Fibroblast of mammary gland (primary cell): ENCODE measurements at places on chromosomes 7 and 10.
A peak's percentile ranks its signal among the peaks of the same experiment; 100 is the strongest.

- no peak for DNase-seq
Observed at GRCh38 chr10:15815242-15815885, 44.9 kb downstream of the MINDY3 start.

DNA sequence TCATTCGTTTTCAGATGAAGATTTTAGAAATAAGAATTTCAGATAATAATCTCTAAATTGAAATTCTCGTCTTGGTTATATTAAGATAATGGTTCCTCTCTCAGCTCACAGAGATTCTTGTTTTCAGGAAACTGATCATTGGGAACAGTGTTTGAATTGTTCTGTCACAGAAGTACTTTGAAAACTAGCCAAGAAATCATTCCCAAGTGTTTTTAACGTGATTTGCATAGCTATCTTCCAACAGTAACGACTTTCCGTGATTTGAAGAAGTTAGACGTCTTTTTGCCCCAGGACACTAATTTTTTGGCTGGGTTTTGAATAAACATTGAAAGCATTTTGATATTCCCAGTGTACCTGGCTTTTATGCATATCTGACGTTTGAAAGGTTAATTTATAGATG is 116.0 kb downstream of the CDCA7L start:
- no peak for DNase-seq

- DNase-seq = peak; percentile 42
Observed at GRCh38 chr7:70392877-70393435, 739.0 kb upstream of the GALNT17 start.

DNA sequence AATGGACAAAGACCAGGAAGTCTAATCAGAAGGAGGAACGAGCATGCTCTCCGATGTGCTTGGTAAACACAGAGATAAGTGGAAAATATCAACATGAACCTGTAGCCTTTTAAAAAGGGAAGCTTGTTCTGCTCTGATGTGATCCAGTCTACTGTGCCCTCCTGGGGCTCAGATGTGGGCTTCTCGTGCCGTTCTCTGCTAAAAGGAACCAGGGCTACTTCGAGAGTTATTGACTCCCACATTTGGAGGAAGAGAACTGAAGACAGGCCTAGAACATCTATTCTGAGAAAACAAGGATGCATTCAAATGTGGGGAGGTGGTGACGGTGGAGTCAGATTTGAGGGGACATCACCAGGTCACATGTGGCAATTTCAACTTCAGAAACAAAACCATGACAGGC is 325.4 kb downstream of the GLRX3 start:
- DNase-seq = no peak

DNA sequence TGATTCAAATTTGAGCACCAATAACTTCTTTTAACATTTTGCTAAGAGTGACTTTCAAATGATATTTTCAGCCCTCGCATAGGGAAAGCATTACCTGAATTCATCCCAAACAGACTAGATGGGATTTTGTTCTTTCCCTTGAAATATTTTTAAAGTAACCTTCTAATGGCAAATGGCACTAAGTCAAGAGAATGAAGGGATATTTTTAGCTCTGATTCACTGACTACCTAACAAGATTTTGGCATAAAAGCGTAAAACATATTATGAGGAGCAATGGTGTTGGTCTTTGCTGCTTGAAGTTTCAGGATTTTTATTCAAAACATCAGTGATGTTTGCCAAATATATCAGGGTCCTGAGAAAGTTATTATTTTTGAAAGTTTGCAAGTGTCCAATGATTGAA is 290.3 kb downstream of the CDK14 start:
- no peak for DNase-seq

- no peak for DNase-seq
Observed at GRCh38 chr7:15802425-15802824, 115.9 kb upstream of the MEOX2 start.

- DNase-seq = no peak
Observed at GRCh38 chr10:133229265-133230043, 563 bp upstream of the UTF1 start.

DNA sequence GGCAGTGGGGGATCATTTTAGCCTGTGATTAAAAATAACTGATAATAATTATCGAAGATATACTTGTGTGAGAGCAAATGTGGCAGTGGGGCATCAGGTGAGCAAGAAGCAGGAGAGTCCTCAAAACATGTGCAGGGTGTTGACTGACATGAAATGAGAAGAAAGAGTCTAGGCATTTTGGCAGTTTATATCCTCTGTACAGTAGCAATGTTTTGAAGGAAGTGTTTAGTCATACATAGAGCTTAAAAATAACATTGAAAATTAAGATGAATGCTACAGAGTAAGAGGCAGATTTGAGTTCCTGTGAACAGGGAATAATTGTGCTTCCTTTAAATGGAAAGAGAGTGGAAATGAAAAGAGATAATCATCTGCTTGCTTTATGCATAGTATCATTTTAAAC is 47.4 kb downstream of the VPS50 start:
- DNase-seq = no peak
